CD4-positive, alpha-beta T cell treated with Interleukin-15 for 1 hour (primary cell): ENCODE measurements at places on chromosomes 5 and 9.

DNA sequence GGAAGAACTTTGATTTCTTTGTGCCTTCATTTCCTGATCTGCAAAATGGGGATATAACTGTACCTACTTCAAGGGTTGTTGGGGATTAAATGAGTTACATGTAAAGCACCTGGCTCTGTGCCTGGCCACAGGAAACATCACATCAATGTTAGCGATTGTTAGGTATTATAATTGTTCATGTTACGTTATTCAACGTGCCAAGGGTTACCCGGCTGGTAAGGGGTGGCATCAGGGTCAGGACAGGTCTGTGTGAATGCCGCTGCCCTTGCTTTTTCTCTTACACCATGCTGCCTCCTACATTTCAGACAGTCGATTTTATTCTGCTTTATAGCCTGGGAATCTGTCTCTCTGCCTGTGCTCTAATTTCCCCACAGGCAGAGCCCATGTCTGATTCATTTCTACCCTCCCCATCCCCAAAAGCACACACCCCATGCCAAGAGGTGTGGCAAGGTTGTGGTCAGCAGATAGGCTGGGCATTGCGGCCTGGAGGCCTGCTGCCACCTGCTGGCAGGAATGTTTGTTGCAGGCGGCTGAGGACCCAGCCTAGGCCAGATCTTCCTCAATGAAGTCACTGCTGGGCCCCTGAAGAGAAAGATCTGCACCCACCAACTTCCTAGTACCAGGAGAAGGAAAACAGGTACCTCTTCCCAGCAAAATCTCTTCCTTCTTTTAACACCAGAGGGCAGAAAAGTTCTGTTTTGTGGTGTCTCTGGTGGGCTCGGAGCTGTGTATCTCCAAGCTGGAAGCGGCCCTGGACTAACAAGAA, 5.3 kb downstream of the ANKS6 start:
- DNase-seq, result peak; percentile 62

GRCh38 chr9:75039801-75040200, 11.7 kb upstream of the CARNMT1 start:
- DNase-seq, result no peak

GRCh38 chr5:147691130-147691529, 91.4 kb downstream of the JAKMIP2 start:
- no peak for DNase-seq

GRCh38 chr9:90127923-90128322, 514.7 kb downstream of the DIRAS2 start:
- DNase-seq, result no peak

GRCh38 chr9:4359016-4359415, 59.1 kb upstream of the GLIS3 start:
- no peak for DNase-seq

GRCh38 chr9:89720696-89721175, 115.9 kb downstream of the GADD45G start:
- DNase-seq, result no peak

DNA sequence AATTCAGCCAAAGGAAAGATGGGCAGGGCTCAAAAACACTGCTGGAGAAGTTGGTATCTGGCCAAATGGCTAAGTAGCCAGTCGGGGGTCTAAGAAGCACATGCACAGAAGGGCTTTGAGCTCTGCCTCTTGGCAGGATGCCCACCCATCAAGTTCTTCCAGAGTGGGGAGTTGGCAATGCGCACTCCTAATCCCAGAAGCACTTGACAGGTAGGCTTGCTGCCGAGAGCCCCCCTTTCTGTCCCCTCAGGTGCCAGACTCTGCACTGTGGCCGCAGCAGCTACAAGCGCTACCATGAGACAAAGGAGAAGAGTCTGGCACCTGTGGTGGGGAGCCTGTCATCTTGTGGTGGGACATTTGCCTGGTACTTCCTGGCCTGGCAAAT, 252.9 kb upstream of the SLC24A2 start:
- no peak for DNase-seq

DNA sequence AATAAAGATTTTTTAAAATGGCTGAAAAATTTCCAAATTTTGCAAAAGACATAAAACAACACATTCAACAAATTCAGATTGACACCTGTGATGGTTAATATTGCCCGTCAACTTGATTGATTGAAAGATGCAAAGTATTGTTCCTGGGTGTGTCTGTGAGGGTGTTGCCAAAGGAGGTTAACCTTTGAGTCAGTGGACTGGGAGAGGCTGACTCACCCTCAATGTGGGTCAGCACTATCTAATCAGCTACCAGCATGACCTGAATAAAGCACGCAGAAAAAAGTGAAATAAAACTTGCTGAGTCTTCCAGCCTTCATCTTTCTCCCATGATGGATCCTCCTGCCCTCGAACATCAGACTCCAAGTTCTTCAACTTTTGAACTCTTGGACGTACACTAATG, 868.0 kb upstream of the CTNND2 start:
- no peak for DNase-seq
